Stimulated activated naive CD4-positive, alpha-beta T cell (primary cell): ENCODE measurements at places on chromosomes 7 and 10.
A peak's percentile ranks its signal among the peaks of the same experiment; 100 is the strongest.

GRCh38 chr7:88042157-88042556, 108.1 kb downstream of the ADAM22 start:
- no peak for DNase-seq

DNA sequence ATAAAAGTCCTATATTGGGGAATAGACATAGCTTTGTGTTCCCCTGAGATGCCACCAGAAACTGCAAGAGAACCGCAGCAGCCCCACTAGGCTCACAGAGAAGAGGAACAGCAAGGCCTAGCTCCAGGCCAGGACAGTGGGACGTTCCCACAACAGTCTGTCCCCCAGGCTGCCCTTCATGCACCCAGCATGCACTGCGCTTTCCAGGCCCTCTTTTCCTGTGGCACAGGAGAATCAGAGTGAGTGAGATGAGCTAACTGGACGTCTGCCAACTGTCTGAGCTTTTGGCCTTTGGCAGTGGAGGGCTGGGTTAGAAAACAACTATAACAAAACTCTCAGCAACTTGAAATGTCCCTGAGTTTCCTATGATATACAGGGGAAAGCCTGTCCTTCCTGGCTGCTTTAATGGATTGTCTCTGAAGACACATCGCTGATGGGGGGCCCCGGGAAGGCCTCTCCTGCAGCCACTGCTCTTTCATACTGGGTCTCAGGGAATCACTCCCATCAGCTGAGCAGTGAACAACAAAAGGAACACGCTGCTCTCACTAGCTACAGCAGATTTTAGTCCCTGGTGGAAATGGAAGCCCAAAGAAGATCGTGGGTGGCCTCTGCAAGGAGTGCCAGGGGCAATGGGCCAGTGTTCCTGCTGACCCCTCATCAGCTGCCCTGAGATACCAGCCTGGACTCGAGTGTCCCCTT, 53.5 kb downstream of the PODXL start:
- DNase-seq: no peak

DNA sequence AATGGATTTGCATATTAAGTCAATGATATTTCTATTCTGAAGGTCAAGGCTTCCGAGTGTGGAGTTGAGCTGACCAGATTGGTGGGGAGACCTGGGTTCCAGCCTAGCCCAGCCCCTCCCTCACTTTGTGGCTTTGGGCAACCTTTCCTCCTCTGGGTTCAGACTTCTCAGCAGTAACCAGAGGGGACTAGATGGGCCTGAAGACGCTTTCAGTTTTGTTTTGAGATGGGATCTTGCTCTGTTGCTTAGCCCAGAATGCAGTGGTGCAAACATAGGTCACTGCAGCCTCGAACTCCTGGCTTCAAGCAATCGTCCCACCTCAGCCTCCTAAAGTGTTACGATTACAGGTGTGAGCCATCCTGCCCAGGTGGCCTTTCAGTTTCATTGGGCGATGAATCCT, 68.1 kb upstream of the LEP start:
- DNase-seq: no peak

DNA sequence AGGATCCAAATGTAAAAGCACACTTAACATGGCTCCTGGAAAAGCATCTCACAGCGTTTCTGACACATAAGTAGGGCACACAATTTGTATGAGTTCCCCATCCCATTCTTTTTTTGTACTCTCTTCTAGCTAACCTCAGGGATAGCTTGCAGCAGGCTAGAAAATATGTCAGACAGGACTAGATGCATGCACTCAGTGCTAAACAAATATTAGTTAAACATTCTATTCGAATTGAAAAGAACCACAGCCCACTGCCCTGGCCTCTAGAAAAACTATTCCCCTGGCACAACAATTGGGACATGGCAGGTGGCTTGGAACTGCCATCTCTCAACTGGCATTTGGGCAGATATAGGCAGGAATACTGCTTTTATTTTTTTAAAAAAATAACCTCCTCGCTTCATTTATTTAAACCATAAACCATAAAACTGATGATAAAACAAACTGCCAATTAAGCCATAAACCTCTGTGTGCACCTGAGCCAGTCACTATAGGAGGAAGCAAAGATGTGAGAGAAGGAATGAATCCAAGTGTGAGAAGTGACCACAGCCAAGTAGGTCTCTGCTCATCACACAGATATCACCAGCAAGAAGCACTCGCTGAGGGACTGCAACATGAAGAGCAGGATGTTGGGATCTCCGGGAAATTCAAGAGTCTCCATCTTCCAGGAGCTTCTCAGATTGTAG, 394.1 kb downstream of the NEBL start:
- no peak for DNase-seq

- DNase-seq: no peak
Observed at GRCh38 chr10:23293145-23293724, 51.4 kb downstream of the C10orf67 start.

DNA sequence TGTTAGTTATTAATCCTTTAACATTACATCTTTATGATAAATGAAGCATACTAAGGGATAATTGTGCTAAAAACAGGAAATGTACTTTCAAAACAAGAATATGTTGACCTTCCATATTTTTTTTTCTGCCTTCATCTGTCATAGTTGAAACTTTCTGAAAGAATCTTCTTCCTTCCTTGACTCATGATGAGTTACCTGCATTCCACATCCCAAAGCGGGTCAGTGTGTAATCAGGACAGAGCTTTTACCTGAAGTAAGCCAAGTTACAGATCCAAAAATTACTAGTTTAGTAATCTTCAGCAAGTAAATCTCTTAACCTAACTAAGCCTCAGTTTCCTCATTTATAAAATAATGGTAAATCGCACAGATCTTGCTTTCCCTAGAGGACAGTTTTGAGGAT, 13.4 kb upstream of the ARL4A start:
- DNase-seq: no peak

GRCh38 chr7:55887821-55888247, 578 bp downstream of the ZNF713 start:
- DNase-seq: no peak

DNA sequence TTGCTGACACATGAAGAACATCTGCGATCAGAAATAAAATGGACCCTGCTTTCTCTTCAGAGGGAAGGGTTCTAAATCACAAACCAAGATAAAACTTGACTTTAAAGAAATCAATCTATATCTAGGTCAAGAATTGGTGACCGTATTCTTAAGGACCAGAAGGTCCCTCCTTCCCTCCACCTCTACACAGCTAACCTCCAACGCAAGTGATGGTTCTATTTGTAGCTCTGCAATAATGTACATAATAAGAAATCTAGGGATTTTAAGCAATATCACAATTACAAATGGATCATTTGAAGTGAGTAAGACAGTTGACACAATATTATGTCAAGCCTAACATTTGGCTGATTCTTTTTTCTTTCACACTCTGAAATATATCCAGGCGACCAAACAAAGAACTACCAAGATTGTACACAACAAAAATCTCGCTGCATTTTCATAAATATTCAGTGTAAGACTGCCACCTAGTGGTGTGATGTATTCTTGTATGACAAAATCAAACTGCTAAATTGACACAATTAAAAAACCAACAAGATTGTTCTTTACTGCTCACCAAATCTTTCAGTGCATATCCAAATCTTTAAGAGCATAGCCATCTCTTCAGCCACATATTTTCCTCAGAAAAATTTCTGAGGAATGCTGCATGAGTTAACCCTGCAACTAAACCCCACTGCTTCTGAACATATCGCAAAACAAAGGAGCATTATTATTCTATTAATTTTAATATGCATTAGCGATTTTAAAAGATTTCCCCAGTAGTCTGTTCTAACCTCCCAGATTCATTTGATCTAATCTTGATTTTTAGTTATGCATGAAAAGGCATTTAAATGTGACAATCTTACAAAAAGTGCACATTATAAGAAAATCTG, 44.5 kb downstream of the ICA1 start:
- no peak for DNase-seq

DNA sequence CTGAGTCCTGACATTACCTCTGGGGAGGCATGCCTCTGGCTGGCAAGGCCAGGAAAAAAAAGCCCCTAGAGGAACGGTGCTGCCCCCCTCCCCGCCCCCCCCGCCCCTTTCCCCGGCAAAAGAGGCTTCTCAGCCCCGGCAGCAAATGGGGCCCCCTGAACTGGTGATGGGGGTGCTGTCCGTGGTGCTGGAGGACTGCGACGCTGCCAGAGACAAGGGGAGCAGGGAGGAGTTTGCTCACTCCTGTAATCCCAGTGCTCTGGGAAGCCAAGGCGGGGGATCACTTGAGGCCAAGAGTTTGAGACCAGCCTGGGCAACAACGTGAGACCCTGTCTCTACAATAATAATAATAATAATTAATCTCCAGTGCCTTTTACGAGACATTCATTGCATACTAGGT, 23.7 kb downstream of the SRRM3 start:
- DNase-seq: peak; percentile 21

GRCh38 chr10:114401195-114401791, 3.0 kb downstream of the AFAP1L2 start:
- no peak for DNase-seq

GRCh38 chr10:135601-136464, 578 bp downstream of the ZMYND11 start:
- DNase-seq: peak; percentile 83

DNA sequence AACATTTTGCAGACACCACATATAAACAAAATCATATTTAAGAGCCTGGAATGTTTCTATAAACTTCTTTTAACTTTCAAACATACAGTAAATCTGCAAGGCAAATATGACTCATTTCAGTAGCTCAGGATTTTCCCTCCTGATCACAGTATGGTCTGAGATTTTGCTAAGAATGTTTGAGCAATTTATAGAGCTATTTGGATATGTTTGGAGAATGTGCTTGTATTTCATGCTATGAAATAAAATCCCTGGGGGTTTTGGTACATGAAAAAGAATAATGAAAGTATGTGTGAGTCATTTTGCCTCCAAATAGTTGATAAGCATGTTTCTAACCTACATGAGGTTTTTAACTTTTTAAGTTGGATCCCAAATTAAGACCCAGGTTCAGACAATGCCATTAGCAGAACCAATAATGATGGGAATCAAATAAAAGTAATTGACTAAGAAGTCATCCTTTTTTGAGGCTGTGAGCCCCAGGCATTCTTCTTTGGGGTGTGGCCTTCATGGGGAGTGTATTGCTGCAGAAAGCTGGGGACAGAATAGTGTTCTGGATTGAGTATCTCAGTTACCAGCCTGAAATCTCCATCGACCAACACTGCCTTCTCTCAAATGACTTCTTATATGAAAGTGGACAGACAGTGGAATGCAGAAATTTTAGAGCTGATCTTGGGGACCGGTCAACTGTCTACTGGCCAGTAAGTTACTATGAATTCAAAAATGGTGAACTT, 66.1 kb upstream of the AGBL3 start:
- no peak for DNase-seq

GRCh38 chr10:28001353-28001752, 2.5 kb upstream of the ODAD2 start:
- no peak for DNase-seq

DNA sequence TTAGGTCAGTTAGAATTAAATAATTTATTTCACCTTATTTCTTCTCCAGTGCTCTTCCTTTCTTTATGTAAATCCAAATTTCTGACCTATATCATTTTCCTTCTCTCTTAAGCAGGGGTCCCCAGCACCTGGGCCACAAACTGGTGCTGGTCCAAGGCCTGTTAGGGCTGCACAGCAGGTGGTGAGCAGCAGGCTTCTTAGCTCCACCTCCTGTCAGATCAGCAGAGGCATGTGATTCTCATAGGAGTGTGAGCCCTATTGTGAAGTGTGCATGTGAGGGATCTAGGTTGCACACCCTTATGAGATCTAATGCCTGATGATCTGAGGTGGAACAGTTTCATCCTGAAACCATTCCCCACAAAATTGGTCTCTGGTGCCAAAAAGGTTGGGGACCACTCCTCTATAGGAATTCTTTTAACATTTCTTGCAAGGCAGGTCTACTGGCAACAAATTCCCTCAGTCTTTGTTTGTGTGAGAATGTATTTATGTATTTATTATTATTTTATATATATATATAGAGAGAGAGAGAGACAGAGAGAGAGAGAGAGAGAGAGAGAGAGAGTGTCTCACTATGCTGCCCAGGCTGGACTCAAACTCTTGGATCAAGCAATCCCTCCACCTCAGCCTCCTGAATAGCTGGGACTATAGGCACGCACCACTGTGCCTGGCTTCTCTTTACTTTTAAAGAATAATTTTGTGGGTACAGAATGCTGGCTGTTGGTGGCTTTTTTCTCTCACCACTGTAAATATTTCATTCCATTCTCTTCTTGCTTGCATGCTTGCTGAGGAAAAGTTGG, 4.3 kb upstream of the ABCC2 start:
- no peak for DNase-seq

DNA sequence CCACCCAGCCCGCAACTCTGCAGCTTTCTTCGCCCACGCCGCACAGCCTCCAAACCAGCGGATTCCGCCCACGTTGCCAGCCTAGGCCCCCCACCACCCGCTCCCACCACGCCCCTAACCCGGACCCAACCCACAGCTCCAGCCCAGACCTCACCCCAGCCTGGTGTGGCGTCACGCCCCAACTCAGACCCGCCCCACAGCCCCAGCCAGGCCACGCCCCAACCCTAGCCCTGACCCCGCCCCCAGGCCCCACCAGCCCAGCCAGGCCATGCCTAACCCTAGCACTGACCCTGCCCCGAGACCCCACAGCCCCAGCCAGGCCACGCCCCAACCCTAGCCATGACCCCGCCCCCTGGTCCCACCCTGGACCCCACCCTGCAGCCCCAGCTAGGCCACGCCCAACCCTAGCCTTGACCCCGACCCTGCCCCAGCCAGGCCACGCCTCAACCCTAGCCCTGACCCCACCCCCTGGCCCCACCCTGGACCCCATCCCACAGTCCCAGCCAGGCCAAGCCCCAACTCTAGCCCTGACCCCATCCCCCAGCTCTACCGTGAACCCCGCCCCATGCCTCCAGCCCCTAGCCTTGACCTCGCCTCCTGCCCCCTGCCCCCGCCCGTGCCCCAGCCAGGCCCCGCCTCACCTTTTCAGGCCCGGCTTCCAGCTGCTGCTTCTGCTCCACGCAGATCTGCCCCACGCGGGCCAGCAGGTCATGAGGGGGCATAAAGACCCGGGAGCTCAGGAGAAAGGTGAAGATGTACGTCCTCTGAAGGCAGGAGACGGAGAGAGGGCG, 64.0 kb downstream of the RASGEF1A start:
- peak; percentile 39 for DNase-seq

DNA sequence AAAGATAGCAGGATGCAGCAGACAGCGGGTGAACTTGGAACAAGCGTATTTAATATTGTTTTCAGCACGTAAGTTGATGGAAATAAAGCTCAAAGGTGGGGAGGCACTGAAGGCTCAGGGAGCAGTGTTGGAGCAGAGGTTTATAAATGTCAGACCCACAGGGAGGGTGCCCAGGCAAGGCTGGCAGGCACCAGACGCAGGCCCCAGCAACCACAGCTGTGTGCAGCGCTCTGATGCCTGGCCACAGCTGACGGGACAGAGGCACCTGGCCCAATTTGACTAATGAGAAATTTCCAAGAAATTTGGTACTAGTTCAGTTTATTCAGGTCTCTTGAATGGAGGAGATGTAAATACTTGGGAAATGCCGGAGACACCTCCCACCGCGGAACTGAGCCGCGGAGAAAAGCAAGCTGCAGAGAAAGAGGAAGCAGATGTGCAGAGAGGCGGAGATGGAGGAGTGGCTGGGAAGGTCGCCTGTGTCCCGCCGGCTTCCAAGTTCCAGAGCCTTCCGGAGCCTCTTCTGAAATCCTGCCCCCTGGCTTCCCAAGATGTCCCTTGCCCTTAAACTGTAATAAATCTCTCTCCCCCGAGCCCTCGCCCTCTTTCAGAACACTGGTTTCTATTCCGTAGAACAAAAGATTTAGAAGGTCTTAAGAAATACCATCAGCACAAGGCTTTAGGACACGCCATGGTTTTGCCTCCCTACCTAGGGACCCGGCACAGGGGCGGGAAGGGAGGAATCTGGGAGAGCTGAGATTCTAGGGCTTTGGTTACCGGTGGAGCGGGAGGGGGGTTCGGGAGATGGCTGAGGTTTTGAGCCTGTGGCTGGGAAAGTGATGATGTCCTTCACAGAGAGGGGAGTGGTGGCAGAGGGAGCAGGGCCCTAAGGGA, 38.4 kb upstream of the PLXNA4 start:
- no peak for DNase-seq
